DMS 273 treated with DMSO at 0.1 percent for 48 hours (cell line): ENCODE measurements at places on chromosomes 11 and 22.

DNA sequence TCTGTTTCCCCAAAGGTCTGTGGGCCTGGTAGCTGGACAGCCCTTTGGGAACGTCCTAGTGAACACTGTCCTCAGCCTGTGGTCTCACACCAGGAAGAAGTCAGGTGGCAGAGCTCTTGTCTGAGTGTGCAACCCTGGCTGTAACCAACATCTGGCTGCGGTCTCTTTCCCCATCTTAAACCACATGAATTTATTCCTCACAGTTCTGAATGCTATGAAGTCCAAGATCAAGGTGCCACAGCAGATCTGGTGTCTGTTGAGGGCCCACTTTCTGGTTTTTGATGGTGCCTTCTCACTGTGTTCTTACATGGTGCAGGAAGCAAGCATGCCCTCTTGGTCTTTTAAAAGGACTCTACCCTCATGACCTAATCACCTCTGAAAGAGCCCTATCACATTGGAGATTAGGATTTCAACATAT, 2.7 kb downstream of the UPB1 start:
- no peak for DNase-seq

DNA sequence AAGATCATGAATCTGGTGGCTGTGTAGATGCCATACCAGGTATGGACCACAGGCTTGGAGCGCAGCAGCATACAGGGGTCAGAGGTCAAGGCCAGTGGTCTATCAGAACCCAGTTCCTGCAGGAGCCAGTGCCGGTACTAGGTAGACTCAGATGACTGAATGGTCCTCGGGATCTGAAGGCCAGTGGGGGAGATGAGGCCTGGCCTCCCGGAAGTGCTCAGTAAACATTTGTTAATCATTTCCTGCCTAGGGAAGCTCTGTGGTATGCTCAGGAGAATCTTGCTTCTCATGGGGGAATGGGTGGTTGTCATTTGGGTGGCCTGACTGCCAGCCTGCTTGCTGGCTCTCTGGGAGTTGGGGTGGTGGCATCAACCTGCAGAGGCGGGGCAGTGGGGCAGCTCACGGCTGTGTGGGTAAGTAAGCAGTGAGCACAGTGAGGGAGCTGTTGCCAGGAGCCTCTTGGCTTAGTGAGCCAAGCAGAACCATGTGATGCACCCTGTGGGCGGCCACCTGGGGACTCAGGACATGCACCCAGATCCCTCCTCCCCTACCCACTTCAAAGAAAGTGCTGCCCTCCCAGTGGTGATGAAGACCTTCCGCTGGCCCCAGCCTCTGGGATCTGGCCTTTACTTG, 33.0 kb downstream of the PTPRJ start:
- no peak for DNase-seq

DNA sequence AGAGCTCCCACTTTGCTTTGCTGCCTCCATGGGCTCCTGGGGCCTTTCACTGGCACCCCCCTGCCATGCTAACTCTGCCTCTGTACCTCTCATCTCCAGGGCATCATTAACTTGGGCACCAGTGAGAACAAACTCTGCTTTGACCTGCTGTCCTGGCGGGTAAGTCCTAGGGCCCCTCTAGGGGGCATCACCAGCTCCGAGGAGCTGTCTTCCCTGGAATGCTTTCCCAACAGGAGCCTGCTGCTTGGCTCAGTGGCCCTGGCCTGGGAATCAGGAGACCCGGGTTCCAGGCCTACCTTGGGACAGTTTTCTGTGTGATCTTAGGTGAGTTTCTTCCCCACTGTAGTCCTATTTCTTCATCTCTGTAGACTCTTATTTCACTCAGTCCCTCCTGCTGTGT, 5.1 kb downstream of the ACCS start:
- DNase-seq: no peak

GRCh38 chr11:9208726-9209501, 56.2 kb downstream of the DENND5A start:
- DNase-seq: no peak

DNA sequence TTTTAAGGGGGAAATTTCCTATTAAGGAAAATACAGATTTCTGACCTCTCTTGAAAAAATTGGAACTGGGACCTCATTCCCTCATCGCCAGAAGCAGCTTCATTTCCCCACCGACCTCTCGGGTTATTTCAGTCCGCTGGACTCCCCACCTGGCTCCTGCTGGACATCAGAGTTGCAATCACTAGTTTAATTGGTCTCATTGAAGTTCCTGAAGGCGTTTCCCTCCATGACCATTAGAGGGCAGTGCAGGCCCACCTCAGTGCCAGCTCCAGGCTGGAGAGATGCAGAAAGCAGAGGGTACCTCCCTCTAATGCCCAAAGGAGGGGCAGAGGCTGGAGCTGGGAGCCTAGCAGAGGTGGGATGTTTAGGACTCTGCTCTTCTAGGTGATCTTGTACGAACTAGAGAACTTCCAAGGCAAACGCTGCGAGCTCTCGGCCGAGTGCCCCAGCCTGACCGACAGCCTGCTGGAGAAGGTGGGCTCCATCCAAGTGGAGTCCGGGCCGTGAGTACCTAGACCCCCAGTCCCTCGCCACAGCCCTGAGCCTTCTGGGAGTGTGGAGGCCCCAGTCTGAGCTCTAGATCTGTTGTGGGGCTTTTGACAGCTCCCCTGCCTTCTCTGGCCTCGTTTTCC, 2.7 kb downstream of the CRYBB3 start:
- DNase-seq: no peak

DNA sequence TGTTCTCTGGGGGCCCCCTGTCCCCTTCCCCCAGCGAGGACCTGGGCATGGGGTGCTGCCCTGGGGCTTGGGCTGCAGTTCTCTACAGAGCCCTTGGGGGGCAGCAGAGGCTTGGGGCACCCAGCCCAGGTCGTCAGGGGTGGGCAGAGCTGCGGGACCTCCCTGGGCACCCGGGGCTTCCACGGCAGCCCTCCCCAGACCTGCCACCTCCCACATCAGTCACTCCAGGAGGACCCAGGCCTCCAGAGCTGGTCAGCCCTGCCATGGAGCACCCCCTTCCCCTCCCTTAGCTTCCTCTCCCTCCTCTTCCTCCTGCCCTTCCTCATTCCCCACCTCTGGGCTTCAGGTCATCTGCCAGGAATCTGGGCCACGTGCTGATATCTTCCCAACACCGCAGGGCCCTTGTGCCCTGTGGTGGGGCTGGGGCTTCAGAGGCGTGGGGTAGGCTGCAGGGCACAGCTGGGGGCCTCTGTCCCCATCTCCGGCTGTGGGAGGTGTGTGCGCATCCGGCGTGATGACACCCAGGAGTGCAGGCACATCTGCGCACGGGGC, 5.8 kb downstream of the TSPAN4 start:
- DNase-seq: no peak

DNA sequence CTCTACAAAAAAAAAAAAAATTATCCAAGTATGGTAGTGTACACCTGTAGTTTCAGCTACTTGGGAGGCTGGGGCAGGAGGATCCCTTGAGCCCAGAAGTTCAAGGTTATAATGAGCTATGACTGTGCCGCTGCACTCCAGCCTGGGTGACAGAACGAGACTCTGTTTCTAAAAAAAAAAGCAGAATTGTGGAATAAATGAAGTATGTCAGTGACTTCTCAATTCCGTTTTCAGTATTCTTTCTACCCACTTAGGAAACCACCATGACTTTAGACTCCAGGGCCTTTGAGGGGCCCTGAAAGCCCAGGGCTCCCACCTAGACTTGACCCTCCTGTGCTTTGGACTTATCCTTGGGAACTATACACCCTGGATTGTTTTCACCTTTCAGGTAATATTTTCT, 6.5 kb upstream of the NUP160 start:
- no peak for DNase-seq

DNA sequence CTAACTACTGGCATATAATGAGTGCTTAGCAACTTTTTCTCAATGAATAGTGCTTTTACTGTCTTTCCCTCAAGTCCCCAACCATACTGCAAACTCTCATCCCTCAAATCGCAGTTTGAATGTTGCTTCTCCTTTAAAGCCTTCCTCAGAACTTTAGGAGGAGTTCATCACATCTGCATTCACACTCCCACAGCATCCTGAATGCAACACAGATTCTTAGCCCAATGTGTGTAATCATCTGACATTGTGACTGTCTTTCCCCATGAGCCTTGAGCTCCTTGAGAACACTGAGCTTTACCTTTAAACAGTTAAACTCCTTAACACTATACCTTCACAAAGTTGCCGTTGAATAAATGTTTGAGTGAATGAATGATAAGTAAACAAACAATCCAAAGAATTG, 81.7 kb upstream of the FAM181B start:
- DNase-seq: no peak

- no peak for DNase-seq
Observed at GRCh38 chr22:30235687-30236170, 10.8 kb downstream of the LIF start.

GRCh38 chr11:117958949-117959348, 27.2 kb upstream of the IL10RA start:
- DNase-seq: no peak

GRCh38 chr22:28938286-28938833, 55.0 kb downstream of the ZNRF3 start:
- no peak for DNase-seq

DNA sequence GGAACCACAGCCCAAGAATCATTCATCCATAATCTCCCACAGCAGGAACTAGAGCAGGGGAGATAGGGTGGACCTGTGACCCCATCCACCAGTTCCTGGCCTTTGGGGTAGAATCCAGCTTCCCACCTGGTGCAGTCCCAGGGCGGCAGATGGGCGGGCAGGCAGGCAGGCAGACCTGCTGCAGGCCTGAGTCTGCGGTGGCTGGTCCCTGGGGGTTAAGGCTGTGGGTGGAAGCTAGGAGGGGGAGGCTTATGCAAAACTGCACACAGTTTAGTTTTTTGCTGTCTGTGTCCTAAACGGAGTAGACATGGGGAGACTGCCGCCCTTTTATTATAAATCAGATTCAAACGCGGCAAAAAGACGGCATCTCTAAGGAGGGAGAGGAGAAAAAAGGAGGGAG, 4.5 kb upstream of the NEFH start:
- no peak for DNase-seq

DNA sequence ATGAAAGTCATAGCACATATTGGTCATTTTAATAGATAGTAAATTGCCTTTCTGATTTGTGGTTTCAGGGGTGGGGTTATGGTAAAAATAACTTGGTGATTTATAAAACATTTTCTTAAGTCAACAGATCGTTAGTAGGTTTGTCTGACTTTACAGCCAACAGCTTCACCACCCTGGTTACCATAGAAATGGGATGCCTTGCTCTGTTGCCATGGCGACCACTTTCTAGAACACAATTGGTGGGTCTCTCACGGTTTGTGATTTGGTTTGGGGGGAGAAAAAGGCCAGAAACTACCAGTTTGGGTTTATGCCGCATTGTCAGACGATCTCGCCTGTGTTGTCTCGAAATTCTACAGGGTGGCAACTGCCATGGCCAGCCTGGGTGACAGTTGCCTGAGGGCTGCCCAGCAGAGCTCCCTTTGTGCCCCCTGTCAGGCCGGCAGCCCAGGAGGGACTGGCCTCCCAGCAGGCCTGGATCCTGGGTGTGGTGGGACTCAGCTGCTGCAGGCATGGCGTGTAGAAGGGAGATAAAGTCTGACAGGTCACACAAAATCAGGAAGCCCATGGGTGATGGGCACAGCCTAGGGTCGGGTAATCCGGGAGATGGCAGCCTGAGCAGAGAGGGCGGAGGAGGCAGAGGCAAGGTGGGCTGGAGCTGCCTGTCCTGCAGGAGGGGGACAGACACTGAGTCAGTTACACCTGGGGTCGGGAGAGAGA, 30.9 kb downstream of the KCNC1 start:
- no peak for DNase-seq

DNA sequence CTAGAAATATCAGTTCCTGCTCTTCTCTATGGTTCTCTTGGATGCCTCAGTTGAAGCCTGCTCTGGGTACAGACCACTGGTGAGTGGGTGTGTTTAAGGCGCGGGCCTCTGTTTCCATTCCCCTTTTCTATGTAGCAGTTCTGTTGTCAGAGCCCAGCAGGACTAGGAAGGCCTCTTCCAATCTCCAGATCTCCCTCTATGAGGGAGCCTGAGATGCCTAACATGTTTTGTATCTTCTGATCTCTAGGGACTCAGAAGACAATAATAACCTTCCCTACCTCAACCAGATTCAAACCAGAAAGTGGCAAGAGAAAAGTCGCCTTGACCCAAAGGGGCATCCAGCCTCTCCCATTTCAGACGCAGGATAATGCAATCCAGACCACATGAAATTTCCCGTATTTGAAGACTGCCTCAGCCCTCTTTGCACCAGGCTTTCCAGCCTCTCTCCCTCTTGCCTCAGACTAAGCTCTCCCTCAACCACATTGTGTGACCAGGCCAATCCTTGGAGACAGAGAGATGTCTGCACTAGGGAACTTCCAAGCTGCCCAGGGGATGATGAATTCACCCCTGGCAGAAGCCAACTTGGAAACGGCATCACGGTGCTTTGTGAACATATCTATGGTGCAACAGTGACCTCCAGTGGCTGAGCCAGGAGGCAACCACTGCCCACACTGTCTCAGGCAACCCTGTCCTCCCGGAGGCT, 150.1 kb upstream of the UBASH3B start:
- peak; percentile 4 for DNase-seq

GRCh38 chr11:121715405-121715804, 262.6 kb upstream of the SORL1-AS1 start:
- DNase-seq: no peak

DNA sequence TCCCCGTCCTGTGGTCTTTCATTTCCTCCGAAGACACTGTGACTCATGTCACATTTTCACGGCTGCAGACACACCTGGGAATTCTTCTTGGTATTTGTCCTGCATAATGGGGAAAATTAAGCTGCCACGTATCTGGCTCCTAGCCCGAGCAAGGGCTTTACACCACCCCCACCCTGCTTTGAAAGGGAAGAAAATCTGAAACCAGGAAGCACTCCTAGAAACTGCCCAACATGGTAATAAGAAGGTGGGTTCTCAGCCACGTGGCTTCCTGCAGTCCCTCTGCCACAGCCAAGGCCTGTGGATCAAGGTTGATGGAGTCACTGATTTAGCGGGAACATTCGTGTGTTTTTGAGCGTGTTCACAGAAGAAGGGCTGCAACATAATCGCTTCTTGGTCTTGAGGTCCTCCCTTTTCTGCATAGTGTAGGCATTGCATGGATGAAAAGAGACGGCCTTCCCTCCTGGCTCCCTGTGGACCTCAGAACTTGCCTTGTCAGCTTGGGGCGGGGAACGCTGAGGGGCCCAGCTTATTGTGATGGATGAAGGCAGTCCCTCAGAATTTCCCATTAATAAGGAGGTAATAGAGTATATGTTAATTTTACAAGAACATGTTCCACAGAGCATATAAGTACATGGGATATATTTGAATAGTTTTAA, 292.0 kb downstream of the NTM start:
- no peak for DNase-seq

- no peak for DNase-seq
Observed at GRCh38 chr11:120710354-120711131, 199.0 kb downstream of the GRIK4 start.

DNA sequence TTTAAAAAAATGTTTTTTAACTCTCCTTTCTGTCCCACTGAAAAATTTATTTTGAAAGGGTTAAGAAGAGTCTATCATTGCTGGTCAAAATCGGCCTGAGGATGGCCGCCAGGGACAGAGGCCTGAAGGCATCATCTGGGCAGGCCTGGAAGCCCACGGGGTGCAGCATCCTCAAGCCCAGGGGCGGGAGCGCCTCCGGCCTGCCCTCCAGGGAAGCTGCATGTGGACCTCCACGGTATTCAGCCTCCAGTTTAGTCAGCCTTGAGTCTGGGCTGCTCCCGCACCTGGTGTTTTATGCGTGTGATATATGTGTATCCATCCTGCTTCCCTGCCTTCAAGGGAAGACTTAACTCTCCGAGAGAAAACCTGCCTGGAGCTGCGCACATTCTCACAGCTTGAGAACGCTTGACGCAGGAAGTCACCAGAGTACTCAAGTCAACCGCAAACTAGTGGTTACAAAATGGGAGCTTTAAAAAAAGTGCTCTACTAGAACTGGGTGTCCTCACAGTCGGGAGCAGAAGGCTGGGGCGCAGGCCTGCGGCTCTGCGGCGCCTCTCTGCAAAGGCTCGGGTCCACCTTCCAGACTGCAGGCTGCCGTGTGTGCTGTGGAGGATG, 13.6 kb upstream of the BID start:
- no peak for DNase-seq
